ENCODE measurements at places on chromosomes 12 and 14.

GRCh38 chr12:40310211-40310610, 85.4 kb downstream of the LRRK2 start:
- DNase-seq: no peak

GRCh38 chr12:52856787-52857186, 8.0 kb upstream of the KRT78 start:
- DNase-seq: no peak

DNA sequence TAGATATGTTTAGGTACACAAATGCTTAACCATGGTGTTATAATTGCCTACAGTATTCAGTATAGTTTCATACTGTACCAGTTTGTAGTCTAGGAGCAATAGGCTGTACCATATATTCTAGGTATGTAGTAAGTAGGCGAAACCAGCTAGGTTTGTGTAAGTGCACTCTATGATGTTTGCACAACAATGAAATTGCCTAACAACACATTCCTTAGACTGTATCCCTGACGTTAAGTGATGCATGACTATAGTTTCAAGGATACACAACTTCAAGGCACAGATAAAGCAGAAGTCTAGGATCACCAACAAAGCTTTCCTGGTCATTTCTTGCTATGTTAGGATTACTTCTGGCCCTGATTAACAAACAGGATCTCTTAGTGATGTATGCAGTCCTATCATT, 135.1 kb downstream of the SLC38A1 start:
- no peak for DNase-seq

DNA sequence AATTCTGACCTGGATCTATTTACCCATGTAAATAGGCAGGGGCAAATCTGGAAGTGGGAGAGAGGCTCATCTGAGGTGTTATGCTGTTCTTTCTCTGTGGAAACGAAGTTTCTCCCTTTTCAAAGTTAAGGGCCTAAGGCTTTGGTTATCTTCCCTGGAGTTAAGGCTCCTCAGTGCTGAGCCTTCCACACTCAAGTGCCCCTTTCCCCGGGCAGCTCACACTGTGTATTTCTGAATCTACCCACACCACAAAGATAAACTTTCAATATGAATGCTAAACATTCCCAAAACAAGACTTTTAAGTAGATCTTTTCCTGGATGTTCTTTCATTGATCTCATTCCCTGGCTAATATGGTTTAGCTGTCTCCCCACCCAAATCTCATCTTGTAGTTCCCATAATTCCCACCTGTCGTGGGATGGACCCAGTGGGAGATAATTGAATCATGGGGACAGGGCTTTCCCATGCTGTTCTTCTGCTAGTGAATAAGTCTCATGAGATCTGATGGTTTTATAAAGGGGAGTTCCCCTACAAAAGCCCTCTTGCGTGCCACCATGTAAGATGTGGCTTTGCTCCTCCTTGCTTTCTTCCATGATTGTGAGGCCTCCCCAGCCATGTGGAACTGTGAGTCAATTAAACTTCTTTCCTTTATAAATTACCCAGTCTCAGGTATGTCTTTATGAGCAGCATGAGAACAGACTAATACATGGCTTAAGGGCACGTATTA, 251.1 kb downstream of the NAV3 start:
- DNase-seq: no peak

DNA sequence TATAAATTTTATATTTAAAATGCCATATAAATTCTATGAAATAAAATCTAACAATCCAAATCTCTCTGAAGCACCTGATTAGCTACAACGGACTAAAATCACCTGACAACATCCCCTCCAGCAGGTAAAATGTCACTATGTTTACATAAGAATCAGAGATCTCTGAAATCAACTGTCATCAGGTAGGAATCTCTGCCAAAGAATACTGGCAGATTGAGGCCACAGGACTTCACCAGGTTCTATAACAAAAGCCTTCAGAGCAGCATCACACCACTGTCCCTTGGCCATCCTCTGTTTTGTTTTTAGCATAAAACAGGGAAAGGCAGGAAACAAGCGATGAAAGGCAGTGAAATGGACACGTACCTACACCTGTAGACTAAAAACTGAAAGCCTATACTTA, 22.1 kb downstream of the FGD6 start:
- no peak for DNase-seq

- DNase-seq: no peak
Observed at GRCh38 chr12:19971361-19972280, 396.7 kb upstream of the PDE3A start.

DNA sequence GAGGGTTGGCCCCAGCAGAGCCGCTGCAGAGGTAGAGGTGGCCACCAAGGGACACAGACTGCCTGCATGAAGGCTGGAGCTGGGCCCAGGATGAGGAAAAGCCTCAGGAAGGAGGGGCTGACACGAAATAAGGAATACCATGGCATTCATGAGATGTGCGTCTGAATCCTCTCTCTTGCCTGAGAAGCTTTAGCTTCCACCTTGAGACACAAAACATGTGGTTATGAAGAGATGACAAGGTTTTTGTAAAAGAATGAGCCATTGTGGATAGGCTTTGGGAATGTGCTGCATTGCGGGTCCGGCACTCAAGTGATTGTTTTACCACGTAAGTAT, 82.7 kb downstream of the DAD1 start:
- DNase-seq: no peak

GRCh38 chr12:106769546-106769945, 4.9 kb upstream of the RIC8B start:
- DNase-seq: no peak

GRCh38 chr12:10705655-10706054, 17.5 kb downstream of the YBX3 start:
- no peak for DNase-seq

DNA sequence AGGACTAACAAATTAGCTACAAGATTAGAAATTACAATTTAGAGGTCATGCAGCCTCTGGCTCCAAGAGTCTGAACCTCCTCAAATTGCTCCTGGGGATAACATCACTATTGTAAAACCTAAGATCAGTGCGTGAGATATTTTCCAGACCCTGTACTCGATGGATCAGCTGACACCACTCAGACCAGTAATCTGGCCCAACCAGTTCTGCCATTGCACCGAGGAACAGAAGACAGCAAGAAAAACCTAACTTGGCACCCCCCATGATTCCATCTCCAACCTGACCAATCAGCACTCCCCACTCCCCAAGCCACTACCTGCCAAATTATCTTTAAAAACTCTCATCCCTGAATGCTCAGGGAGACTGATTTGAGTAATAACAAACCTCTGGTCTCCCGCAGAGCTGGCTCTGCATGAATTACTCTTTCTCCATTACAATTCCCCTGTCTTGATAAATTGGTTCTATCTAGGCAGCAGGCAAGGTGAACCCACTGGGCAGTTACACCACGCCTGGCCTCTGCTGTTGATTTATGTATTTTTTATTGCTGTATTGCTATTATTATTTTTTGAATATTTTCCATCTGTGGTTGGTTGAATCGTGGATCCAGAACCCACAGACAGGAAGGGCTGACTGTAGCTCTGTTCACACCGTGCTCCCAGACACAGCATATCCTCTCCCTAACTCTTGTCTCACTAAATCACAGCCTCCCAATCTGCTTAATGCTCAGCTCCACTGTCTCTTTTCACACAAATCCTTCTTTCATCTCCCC, 9.2 kb downstream of the HEBP1 start:
- DNase-seq: no peak

GRCh38 chr14:93368996-93369712, 22.2 kb downstream of the COX8C start:
- DNase-seq: no peak

DNA sequence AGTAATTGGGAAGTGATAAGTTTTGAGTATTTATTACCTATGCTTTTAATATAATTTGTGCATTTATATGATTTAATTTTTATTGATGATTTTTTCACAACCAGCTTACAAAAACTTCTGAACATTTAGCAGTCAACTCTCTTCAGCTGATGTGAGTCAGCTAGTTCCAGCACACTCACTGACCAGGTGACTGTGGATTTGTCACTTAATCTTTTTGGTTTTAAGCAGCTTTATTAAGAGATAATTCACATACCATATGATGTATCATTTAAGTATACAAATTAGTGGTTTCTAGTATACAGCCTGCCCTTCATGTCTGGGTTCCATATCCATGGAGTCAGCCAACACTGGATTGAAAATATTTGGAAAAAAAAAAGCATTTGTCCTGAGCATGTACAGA, 103.5 kb downstream of the SYNE2 start:
- DNase-seq: no peak

DNA sequence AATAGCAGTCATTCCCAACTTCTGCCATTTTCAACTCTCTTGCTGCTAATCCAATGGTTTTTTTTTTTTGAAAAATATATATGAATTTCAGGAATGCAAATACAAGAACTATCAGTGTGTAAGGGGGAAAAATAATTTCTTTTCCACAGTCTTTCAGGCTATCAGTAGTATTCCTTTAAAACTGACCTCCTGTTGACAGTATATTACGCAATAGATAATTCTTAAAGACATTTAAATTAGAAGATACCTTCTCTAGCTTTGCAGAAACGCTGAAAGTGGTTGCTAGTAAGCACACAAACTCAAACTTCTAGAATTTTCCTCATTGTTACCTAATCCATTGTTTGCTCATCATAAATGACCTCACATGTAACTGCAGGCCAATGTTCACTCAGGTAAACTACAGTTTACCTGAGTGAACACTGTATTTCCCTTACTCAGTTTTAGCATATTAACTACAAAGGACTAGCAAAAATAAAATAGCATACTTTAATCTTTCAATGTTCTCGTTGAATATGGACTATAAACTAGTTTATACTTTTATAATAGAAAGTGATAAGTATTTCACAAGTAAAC, at the start of gene C12orf50:
Gene C12orf50 (minus strand): TSS at position 309 of the 573 bp plus-strand sequence. CDS start 2,439 bp downstream, outside the sequence.
- no peak for DNase-seq

DNA sequence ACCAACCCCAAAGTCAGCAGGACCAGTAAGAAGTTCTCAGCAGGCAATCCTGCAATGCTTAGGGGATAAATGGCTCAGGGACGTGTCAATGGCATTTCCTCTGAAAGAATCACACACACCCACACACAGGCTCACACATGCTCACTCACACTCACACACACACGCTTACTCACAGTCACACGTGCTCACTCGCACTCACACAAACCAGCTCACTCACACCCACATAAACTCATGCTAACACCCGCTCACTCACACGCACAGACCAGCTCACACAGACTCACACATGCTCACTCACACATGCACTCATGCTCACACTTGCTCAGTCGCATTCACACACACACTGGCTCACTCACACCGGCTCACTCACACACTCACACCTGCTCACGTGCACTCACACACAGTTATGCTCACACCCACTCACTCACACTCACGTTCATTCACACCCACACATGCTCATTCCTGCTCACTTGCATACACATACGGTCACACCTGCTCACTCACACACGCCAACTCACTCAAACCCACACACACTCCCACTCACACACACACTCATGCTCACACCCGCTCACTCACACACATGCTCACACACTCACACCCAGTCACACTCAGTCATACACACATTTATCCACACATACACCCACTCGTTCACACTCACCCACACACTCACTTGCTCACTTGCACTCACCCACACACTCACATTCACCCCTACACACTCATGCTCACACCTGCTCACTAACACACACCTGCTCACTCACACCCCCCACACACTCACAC, 436.8 kb downstream of the BCL11B start:
- no peak for DNase-seq

- DNase-seq: no peak
Observed at GRCh38 chr12:11508699-11509098, 113.3 kb upstream of the PRB2 start.

All from CD4-positive, alpha-beta T cell (primary cell).